T-helper 17 cell (primary cell): ENCODE measurements at places on chromosomes 5 and 9. TPM values are rescaled to one million over a fixed set of nuclear protein-coding genes. Genes with fewer than 3 reads are reported as not detected.
A peak's percentile ranks its signal among the peaks of the same experiment; 100 is the strongest.

GRCh38 chr9:89095761-89096528 is 82.7 kb downstream of the SHC3 start:
- no peaks in the 10 kb centered on the region for H3K36me3 ChIP-seq
- no peak for DNase-seq
- H3K4me1 ChIP-seq = no peaks in the 10 kb centered on the region
- peaks cover 23% of the 10 kb centered on the region for H3K27me3 ChIP-seq

GRCh38 chr5:94329115-94329514 is 289.3 kb downstream of the KIAA0825 start:
- no peak overlapping the region for H3K27ac ChIP-seq
- H3K4me1 ChIP-seq = no peaks in the 10 kb centered on the region
- H3K36me3 ChIP-seq = no peaks in the 10 kb centered on the region
- DNase-seq = no peak
- no peak overlapping the region for H3K4me3 ChIP-seq
- H3K27me3 ChIP-seq = no peaks in the 10 kb centered on the region

- no peaks in the 10 kb centered on the region for H3K36me3 ChIP-seq
- H3K4me3 ChIP-seq = peak overlapping the region; percentile 7
- H3K27ac ChIP-seq = no peak overlapping the region
- DNase-seq = no peak
- H3K27me3 ChIP-seq = peaks cover 4% of the 10 kb centered on the region
Measured at GRCh38 chr5:485946-486491, 38.2 kb downstream of the SLC9A3 start.

GRCh38 chr9:93052791-93053540 is 5.5 kb upstream of the SUSD3 start:
- peaks cover 21% of the 10 kb centered on the region for H3K4me1 ChIP-seq
- H3K27ac ChIP-seq = no peak overlapping the region
- no peak overlapping the region for H3K4me3 ChIP-seq
- H3K36me3 ChIP-seq = no peaks in the 10 kb centered on the region

DNA sequence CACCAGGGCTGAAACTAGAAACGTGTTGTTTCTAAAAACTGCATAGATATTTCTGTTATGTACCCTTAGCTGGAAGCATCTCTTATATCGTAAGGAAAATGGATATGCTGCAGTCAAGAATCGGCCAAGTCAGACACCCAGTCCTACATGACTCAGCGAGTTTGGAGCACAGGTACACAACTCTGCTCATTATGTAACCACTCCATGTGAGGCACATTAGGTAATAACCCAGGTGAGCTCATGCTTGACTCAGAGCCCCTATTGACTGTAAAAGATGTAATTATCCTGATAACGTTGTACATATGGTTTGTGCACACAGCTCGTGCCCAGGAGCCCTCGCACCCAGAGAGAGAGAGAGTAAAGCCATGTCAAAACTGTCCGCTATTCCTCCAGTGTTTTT is 593.7 kb upstream of the ACO1 start:
- no peak overlapping the region for H3K4me3 ChIP-seq
- no peaks in the 10 kb centered on the region for H3K27me3 ChIP-seq

DNA sequence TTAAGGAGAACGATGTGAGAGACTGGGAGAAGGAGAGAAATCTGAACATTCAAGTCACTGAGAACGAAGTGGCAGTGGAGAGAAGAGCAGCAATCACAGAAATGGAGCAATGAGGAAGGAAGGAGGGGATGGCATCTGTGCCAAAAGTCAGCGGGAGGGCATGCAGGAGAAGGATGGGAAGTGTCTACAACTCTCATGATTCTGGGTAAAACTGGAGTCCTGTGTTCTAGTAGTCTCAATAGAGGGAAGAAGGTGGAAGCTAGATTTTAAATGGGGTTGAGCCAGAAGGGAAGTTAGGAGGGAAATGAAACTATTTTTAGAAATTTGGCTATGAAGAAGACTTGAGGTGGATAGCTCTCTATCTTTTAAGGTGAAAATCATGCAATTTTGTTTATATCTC is 39.1 kb upstream of the SPATA31C2 start:
- H3K4me3 ChIP-seq = no peak overlapping the region
- H3K27ac ChIP-seq = no peak overlapping the region
- DNase-seq = no peak
- peaks cover 15% of the 10 kb centered on the region for H3K4me1 ChIP-seq

DNA sequence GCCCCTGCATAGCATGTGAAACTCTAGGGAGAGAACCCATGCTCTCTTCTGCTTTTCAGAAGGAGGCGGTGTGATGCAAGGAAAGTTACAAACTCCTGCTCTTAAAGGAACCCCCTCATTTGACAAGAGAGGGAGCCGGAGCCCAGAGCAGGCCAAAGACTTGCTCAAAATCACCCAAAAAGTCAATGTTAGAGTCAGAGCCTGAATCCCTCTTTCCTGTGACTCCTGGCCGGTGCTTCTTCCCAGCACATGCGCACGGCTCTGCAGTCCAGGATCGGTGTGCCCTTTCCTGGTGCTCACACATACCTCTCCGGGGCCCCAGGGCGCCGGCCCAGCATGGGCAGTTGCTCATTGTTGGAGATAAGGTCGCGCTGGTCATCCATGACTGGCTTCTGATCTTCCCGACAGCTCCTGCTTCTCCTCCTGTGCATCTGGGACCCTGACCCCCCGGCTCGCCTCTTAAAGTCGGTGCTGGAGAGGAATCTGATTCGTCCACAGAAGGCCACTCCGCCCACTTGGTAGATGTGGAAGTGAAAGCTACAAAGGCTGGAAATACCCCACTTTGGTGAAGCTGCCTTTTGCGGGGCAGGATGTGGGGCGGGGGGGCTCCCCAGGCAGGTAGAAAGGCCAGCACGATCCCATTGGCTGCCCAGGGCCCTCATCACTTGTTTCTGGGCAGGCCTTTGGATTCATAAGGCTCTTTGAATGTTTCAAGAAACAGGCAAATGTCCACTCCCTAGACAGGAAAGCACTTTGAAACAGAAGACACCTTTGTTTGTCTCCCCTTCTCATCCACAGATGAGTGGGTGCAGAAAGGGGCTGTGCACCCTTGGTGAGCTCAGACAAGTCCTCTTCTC is at the start of gene CD74:
Gene CD74, minus strand, starts transcription at position 592 of the 857 bp plus-strand sequence. Its CDS starts 161 bp downstream, at position 431.
- H3K4me3 ChIP-seq = peak within 1 kb of the TSS; percentile 92
- H3K36me3 ChIP-seq = peaks cover 3% of the 10 kb centered on the region
- H3K4me1 ChIP-seq = peaks cover 33% of the 10 kb centered on the region
- H3K27ac ChIP-seq = peak within 1 kb of the TSS; percentile 97
- no peaks in the 10 kb centered on the region for H3K27me3 ChIP-seq

GRCh38 chr9:128550226-128550625 is 2.2 kb upstream of the SPTAN1 start:
- H3K27me3 ChIP-seq = no peaks in the 10 kb centered on the region
- H3K4me1 ChIP-seq = peaks cover 19% of the 10 kb centered on the region
- DNase-seq = no peak
- H3K36me3 ChIP-seq = no peaks in the 10 kb centered on the region
- peak overlapping the region; percentile 49 for H3K4me3 ChIP-seq

- H3K4me1 ChIP-seq = no peaks in the 10 kb centered on the region
- H3K27me3 ChIP-seq = peaks cover 16% of the 10 kb centered on the region
- no peaks in the 10 kb centered on the region for H3K36me3 ChIP-seq
- no peak overlapping the region for H3K27ac ChIP-seq
Measured at GRCh38 chr9:104258296-104259011, 164.3 kb downstream of the SMC2 start.

GRIA1 gene
- not detected for total RNA-seq

PCDHA1 gene
- total RNA-seq = not detected

SAXO1 gene
- total RNA-seq = not detected

CD274 gene
- total RNA-seq = 6.7 TPM

FOXD4 gene
- not detected for total RNA-seq

LCN12 gene
- 4.2 TPM for total RNA-seq
